ENCODE measurements at places on chromosomes 12 and 14.

- no peak for DNase-seq
Observed at GRCh38 chr14:103016071-103016470, 41.3 kb downstream of the CDC42BPB start.

GRCh38 chr12:132046561-132046960, 96.8 kb downstream of the EP400 start:
- no peak for DNase-seq

DNA sequence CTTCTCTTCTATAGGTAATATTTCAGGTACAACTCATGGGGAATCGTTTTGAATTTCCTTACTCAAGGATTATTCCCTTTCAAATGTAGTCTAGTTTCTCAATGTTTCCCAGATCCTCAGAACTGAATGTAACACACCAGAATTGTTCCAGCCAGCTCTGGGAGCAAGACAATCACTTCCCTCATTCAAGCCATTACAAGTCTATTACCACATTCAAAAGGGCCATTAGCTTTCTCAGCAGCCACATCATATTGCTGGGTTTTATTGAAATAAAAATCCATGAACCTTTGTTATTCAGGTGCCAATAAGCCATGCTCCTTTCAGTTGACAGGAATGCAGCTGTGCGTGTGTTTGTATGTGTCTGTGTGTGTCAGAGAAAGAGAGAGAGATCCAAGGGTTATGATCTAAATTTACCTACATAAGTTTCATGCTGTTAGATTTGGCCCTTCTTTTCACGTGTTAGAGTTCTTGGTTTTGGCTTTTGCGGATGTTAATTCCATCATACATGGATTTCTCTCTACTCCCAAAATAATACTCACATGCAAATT, 357.7 kb downstream of the BCAT1 start:
- no peak for DNase-seq

DNA sequence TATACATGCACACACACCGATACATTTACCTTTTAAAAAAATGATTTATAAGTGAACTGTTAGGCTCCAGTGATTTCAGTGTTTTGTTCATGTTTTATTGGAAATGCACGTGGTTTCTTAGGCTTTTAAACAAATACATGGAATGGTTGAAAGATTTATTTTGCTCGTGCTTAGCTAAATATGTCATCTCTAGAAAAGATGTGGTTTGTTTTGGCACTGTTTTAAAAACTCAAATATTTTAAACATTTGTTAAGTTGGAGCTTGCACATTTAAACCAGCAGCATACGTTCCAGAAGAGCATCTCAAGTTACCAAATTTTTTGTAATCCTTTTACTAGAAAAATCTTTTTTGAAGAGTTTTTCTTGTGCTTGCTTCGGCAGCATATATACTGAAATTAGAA, 44.5 kb downstream of the FOXA1 start:
- DNase-seq: no peak

DNA sequence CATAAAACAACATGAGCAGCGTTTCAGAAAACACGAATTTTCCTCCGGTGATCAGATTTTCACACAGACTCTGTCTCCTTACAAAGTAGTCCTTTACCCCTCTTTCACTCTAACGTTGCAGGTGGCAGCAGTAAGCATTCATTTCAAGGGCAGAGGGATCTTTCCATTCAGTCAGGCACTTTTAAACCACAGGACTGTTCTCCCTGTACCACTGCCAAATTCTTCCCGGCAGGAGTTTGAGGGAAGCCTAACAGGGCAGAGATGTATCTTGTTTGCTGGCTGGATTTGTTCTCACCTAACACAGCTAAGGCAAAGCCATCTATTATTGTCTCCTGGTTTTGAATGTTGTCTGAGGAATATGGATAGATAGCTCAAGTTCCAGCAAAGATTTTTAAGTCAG, 1187.3 kb upstream of the SEL1L start:
- no peak for DNase-seq

DNA sequence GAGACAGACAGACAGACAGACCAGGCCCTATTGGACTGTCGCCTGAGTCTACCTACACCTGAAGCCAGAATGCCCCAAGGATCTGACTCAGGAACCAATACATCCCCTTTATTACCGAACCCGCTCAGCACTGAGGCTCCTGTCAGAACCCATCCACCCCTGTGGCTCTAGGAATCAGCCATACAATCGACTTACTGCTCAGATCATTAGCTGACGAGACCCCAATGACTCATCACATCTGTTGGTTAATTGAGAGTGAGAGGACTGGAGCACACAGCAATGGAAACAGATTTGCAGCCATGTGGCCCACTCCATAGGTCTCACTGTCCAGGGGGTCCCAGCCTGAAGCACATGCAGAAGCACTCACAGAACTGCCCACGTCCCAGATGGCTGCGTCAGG, 15.2 kb downstream of the ITPK1 start:
- DNase-seq: no peak

DNA sequence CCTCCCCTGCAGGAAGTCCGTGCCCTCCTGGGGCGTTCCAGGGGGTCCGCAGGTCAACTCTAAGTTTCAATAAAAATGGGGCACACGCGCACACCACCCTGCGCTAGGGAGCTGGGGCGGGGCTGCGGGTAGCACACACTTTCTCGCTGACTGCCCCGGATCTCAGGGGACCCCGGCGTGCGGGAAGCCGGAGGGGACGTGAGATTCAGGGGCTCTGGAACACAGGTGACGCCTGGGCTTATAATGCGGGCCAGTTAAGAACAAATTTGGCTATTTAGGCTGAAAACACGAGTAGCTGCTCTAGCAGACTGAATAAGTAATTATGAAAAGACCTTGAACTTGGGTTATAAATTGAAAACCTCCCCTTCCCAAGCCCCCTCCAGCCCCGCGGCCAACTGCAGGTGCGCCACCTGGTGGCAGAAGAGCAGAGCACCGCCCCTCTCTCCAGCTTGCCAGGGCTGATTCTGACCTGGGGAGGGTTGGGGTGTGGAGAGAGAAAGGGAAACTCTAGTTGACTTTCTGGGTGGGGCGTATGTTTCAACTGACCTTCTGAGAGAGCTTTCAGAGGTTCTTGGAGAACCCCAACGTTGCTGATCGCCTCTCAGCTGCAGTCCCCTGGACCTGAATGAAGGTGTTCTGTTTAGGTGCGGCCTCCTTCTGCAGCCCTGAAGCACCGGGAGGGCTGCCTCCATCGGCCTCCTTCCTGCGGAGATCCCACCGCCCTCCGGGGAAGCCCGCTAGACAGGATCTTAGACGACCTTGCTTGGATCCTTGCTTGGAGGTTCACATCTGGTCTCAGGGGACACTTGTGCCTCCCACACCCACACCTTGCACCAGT, 118.4 kb upstream of the EVL start:
- DNase-seq: peak; percentile 66

GRCh38 chr14:70096866-70097265, 91.9 kb downstream of the SLC8A3 start:
- DNase-seq: no peak

DNA sequence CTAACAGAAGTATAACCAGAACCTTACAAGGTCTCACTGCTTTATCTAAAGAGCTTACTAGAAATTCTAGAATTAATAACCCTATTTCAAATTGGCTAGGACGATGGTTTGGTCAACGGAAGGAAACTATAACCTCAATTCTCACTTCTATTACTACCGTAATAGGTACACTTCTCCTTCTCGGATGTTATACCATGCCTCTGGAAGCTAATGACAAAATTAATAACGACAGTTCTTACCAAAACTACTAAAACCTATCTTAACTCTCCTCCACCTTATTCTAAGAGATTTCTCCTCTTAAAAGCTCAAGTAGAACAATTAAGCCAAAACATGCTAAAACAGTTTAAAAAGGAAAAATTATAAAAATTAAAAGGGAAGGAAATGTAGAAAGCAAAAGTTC, 23.7 kb upstream of the UBC start:
- DNase-seq: no peak

- no peak for DNase-seq
Observed at GRCh38 chr14:72780751-72781150, 113.2 kb downstream of the DPF3 start.

- DNase-seq: no peak
Observed at GRCh38 chr12:25056486-25057130, 107.7 kb upstream of the BCAT1 start.

GRCh38 chr12:59668674-59669073, 72.8 kb downstream of the SLC16A7 start:
- DNase-seq: no peak

- DNase-seq: no peak
Observed at GRCh38 chr12:49824895-49825294, 3.3 kb downstream of the NCKAP5L start.

GRCh38 chr14:26289891-26290486, 307.8 kb downstream of the NOVA1 start:
- no peak for DNase-seq

- DNase-seq: no peak
Observed at GRCh38 chr14:75240781-75241180, 37.8 kb upstream of the FOS start.

- no peak for DNase-seq
Observed at GRCh38 chr14:68374682-68375081, 418.2 kb downstream of the ZFP36L1 start.

- DNase-seq: no peak
Observed at GRCh38 chr14:54737132-54737711, 165.4 kb downstream of the GCH1 start.

DNA sequence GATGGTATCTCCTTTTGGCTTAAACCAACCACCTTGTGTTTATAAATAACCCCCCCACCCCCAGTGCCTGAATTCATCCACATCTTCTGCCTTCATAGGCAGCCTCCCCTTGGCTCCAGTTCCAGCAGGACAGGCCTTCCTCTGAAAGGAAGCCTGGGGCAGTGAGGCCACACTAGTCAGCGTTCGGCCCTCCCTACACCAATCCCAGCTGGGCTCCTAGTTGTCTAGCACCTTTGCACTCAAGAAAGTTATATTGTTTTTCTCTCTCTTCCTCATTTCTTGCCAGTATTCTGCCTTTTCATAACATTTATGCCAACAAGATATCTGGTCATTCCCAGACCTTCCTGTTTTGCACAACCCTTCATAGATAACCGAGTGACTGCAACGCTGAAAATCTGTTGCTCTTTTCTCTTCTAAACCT, 73.1 kb upstream of the ACTN1 start:
- no peak for DNase-seq

GRCh38 chr12:24751181-24751580, 197.7 kb downstream of the BCAT1 start:
- no peak for DNase-seq
